ENCODE measurements at places on chromosomes 2 and 18.
A peak's percentile ranks its signal among the peaks of the same experiment; 100 is the strongest.

- no peak for DNase-seq
These were observed 23.4 kb upstream of the CHRNA1 start for GRCh38 chr2:174787487-174788205.

GRCh38 chr2:203301667-203302066, 26.5 kb upstream of the ABI2 start:
- DNase-seq = no peak

- DNase-seq = no peak
These were observed 108.4 kb downstream of the GATA6 start for GRCh38 chr18:22277758-22278157.

DNA sequence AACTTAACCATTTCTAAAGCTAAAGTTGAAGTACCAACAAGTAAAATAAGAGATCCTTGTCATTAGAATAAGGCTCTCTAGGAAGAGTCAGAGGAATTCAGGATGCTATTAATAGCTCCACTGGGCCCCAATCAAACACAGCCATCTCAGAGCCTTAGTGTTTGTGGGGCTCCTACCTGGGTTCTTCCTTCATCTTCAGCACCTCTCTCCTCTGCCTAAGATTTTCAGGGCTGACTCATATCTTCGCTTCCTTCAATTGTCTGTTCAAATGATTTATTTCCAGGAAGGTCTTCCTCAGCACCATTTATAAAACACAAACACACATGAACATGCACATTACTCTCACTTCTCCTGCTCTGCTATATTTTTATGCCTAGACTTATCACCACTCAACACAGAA, 119.5 kb downstream of the COL6A3 start:
- no peak for DNase-seq

DNA sequence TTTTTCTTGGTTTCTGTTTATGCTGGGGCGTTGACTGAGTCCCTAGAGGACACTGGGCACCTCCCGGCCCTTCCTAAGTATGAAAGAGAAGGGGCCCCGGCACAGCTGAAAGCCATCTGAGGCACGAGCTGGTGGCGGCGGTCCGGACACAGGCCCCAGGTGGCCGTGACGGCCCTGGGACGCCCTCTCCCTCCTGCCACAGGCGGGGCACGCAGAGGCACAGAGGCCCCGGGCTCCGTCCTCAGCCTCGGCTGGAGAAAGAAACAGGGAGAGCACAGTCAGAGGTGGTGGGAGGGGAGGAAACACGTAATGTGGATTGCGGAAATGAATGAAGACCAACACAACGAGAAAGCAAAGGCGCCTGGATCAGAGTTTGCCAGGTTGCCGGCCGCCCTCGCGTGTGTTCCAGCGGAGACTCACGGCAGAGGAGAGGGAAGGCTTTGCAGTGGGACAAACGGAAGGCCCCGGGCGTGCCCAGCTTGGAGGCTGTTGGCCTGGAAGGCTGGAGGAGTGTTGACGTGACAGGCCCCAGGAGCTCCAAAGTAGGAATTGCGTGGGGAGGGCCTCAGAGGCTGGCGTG, 119.1 kb downstream of the PTGR3 start:
- peak; percentile 81 for DNase-seq

GRCh38 chr18:37285825-37286224, 279.8 kb downstream of the CELF4 start:
- no peak for DNase-seq

- no peak for DNase-seq
These were observed 17.0 kb upstream of the MTCL1 start for GRCh38 chr18:8688216-8688800.

- no peak for DNase-seq
These were observed 21.2 kb downstream of the TRIB2 start for GRCh38 chr2:12737738-12738485.

- no peak for DNase-seq
These were observed 35.5 kb downstream of the GREB1L start for GRCh38 chr18:21277578-21277977.

- DNase-seq = no peak
These were observed 6.2 kb downstream of the ESPNL start for GRCh38 chr2:238106339-238106697.

DNA sequence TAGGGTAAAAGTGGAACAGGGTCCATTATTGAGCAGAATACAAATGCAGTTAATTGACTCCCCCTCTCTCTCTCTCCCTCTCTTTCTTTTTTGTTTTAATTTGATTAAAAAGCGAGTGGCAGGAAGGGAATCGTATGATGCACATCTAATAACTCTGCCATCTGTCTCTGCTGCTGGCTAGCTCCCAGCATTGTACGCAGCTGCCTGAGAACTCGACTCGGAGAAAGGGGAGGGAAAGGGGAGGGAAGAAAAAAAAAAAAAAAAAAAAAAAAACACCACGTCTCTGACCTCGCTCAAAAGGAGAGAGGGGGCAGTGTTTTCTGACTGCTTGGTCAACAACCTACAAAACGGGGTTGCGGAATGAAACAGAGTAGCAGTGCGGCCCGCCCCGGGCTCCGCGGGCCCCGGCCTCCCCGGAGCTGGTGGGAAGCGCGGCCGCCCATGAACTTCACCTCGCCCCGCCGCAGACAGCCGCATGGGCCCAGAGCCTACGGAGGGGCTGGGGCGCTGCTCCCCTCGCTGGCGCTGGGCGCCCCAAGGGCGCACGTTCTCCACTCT, 265.7 kb downstream of the TCF4 start:
- DNase-seq = no peak

- DNase-seq = no peak
These were observed 239.1 kb upstream of the EPAS1 start for GRCh38 chr2:46058140-46058539.

DNA sequence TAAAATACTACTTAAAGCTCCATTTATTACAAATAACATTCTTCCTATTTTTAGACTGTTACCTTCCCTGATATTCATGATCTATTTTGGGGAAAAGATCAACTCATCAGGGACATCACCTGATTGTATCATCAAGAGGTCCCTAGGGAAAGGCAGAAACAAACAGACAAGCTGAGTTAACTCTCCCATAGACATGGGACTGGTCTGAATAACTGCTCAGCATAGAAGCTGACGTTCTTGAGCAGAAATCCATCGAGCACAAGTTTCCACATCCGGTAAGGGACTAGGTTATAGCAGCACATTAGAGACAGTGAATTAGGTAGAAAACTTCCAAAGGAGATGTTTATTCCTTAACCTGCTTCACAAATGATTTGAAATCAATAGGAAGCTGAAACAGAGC, 1100.4 kb upstream of the SLC39A10 start:
- no peak for DNase-seq

GRCh38 chr2:67652679-67653078, 255.5 kb downstream of the ETAA1 start:
- no peak for DNase-seq

- DNase-seq = no peak
These were observed 92.1 kb downstream of the GALNT1 start for GRCh38 chr18:35673682-35674081.

- no peak for DNase-seq
These were observed 7.5 kb downstream of the CCBE1 start for GRCh38 chr18:59689756-59690155.

- DNase-seq = no peak
These were observed 57.3 kb downstream of the CCDC195 start for GRCh38 chr2:224658780-224659405.

DNA sequence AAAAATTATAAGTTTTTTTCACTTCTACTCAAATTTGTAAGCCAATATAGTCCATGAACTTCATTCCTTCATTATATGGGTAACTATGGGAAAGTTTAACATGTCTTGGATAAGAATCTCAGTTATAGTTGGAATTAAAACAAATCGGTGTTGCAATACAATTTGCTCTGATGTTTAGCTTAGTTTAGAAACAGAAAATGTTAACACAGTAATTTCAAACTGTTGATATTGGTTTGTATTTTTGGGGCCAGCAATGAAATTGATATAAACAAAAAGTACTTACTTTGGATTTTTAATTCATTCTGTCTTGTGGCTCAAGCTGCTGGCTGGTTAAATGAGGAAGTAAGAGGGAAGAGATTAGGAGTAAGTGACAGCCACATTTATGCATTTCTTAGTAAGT, 368.5 kb upstream of the NT5C1B start:
- DNase-seq = no peak

- DNase-seq = no peak
These were observed 180.7 kb upstream of the LYPD1 start for GRCh38 chr2:132850688-132851087.

DNA sequence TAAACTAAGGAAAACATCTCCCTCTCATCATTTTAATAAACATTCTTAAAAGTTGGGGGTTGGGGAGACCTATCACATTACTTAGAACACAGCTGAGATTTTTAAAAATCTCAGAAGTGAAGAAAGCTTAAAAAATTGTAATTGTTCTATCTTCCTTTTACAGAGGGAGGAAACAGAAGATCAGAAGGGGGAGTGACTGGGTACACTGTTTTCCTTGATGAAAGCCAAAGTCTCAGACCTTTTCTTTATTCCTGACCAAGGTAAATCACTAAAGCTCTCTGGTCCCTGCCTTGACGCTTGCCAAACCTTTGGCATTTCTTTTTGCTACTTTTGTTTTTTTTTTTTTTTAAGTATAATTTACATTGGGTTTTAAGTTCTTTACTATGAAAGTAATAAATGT, 85.0 kb upstream of the DTNB start:
- DNase-seq = no peak

GRCh38 chr2:102418421-102418961, 4.5 kb upstream of the IL18RAP start:
- DNase-seq = no peak

- DNase-seq = no peak
These were observed 2.5 kb downstream of the ITGB6 start for GRCh38 chr2:160197587-160197986.

DNA sequence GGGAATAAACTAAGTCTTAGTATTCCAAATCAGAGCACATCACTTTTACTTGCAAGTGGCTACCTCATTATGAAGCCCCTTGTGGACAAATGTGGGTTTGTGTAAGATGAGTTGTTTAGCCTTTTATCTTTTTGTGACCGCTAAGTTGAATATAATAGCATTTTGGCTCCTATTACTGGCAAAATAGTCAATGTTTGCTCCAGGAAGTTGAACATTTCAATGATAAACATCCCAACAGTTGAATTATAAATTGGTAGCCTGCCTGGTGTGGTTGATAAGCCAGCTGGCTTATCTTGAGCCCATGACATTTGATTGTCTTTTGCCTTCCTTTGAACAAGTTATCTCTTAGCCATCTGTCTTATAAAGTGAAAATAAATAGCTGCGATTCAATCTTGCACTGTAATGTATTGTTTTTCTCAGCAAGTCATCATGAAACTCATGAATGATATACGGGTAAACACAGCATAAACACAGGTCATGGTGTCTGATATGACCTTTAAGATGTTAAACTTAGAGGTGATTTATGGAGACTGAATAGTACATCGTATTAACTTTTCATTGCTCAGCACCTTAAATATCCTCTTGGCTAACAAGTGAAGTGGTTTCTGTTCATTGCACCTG, 338.4 kb downstream of the SOCS6 start:
- no peak for DNase-seq

DNA sequence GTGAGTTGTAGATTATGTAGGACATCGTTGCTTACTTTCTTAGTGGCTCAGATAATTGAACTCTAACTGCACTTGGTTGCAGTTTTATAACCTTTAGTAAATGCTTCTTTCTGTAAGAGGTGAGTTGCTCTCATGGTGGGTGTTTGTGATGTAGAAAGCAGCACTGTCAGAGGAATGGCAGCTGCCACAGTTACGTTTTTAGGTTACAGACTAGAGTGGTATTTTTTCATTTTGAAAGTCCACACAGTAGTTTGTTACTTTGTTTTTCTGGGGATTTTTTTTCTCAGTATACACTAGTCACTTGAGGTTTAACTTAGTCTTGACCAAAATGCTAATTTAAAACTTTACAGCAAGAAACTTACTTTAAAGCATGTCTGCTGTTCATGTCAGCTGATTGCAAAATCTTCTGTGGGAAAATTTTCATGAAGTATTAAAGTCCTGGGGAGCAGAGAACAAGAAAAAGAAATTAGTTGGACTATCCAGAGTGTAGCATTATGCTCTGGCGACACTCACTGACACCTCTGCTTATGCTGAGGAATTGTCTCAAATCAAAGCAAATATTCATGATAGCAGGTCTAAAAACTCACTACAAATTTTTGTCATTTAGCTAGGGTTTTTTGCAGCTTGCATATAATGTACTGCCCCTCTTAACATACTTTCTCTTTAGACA, 14.8 kb downstream of the AFTPH start:
- no peak for DNase-seq

GRCh38 chr2:60068755-60069154, 484.7 kb downstream of the BCL11A start:
- DNase-seq = no peak

GRCh38 chr2:68169308-68169707, 11.6 kb downstream of the PNO1 start:
- no peak for DNase-seq

DNA sequence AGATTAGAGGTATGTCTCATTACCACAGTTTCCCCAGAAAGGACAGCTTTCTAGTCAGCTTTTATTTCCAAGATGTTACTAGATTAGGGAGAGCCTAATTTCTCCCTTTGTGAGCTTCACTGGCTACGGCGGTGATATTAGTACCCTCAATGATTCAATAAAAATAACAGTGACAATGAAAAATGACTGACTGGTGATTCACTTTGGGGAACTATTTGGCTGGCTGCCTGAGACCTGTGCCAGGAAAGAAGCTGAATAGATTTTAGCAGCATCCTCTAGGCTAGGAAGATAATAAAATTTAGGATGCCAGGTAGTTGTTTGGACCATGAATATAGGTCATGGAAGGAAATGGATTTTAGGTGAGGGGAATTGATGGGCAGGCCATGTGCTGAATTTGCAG, 178.7 kb downstream of the FMNL2 start:
- no peak for DNase-seq

GRCh38 chr2:189210250-189211087, 30.9 kb upstream of the COL5A2 start:
- no peak for DNase-seq

- no peak for DNase-seq
These were observed 65.5 kb upstream of the ATG16L1 start for GRCh38 chr2:233185963-233186362.

- DNase-seq = no peak
These were observed 20.4 kb upstream of the PAPOLG start for GRCh38 chr2:60735496-60736250.

DNA sequence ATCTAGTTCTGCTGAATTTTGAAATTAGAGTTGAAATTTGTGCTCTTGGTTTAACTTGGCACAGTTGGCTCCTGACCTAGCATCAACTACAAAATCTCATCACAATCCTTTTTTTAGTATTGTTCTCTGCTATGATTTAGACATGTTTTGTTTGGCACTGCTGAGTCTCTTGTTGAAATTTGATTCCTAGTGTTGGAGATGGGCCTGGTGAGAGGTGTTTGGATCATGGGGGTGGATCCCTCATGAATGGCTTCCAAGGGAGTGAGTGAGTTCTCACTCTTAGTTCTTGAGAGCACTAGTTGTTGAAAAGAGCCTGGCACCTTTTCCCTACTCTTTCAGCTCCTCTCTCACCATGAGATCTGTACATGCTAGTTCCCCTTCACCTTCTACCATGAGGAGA, 605.6 kb upstream of the SLC39A10 start:
- no peak for DNase-seq

DNA sequence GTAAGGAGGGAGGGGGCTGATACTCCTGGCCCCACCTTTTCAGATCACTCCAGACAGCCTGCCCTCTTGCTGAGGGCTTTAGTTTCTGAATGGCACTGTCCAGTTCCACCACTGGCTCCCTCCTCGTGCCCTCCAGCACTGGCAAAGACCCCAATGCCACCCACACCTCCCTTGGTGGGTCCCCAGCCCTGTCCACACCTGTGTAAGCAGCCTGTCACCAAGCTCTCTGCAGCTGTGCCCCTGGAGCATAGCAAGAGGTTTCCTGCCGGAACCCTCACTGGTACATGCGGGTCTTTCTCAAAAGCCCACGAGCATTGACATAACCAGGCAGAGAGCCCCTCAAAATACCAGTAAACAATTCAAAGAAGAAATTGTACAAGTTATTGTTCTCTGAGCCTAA, 17.6 kb upstream of the KIF1A start:
- DNase-seq = peak; percentile 75
